NT2/D1 (cell line): ENCODE measurements at places on chromosomes 2 and 18.

DNA sequence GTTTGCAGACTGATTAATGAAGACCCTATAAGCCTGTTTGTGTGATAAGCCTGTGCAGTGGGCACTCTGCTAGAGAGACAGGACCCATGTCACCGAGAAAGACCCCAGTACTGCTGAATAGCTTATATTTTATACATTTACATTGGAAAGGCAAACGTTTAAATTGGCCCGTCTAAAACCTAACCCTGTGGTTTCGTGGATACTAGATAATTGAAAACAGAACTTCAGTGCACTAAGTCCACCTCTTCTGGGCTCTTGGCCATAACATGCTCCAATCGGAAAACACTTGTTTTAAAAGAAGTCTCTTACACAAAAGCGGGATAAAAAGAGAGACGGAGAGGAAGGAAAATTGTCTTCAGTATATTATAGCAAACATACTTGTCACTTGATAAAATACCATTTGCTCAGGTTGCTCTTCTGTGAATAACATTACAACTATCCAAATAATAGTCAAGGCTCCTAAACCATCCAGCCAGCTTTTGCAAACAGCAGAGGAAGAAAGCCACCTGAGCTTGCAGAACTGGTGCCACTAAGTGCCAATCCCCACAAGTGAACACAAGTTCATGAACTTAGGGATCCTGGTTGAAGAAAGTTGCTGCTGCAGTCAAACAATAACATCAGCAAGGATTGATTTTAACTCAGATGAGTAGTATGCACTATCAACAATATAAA, 218.4 kb upstream of the FN1 start:
- DNase-seq: no peak

DNA sequence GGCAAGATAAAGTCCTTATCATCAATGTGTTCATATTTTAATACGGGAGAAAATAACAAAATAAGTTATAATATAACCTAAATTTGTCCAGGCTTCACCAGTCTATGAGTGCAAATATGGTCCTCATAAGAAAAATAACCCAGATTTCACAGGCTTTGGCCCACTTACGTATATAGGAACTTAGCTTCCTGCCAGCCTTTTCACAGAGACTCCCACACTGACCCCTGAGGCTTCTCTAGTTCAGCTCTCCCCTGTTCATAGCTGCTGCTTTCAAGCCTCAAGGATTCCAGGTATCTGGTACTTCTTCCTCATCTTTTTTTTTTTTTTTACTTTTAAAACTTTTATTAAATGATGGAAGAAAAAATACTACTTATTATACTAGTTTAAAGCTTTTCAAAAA, 74.9 kb upstream of the PELI1 start:
- DNase-seq: no peak

DNA sequence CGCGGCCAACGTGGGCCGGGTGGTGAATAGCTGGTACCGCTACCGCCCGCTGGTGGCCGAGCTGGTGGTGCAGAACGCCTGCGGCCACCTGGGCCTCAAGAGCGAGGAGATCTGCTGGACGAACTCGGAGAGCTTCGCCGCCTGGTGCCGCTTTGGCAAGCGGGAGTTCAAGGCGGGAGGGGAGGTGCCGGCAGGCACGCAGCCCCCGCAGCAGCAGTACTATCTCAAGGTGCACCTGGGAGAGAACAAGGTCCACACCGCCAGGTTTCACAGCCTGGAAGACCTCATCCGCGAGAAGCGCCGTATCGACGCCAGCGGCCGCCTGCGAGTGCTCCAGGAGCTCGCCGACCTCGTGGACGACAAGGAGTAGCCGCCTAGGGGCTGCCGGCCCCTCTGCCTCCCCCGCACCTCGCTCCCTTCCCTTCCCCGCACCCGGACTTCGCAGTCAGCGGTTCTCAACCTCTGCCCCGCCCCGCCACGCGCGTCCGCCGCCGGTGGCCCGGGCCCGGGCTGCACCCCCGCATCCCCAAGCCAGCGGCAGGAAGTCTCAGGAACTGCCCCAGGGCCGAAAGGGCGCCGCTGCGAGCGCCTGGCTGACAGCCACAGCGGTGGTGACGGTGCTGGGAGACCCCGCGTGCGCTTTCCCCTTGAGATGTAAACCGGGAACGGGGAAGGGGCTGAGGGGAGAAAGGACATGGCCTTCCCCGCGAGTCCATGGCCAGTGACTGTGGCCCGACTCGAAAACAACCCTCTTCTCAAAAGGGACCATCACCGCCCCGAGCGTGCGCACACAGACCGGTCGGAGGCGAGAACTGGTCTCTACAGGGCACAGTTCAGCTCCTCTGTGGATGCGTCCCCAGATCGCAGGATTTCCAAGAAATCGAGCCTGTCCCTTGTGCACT, 2.2 kb downstream of the LRATD1 start:
- DNase-seq: peak; percentile 77

- no peak for DNase-seq
These were observed 104.7 kb upstream of the UBXN4 start for GRCh38 chr2:135636982-135637381.

GRCh38 chr2:207934720-207935119, 90.6 kb downstream of the PLEKHM3 start:
- no peak for DNase-seq

DNA sequence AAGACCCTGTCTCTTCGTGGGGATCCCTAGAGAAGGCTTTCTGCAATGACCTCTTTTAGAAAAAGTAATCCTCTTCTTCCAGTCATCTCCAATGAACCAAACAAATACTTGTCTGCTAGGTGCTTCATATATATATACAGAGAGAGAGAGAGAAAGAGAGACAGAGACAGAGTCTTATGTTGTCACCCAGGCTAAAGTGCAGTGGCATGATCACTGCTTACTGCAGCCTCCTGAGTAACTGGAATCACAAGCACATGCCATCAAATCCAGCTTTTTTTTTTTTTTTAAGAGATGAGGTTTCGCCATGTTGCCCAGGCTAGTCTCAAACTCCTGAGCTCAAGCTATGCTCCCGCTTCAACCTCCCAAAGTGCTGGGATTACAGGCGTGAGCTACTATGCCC, 18.6 kb upstream of the PKDCC start:
- DNase-seq: no peak

DNA sequence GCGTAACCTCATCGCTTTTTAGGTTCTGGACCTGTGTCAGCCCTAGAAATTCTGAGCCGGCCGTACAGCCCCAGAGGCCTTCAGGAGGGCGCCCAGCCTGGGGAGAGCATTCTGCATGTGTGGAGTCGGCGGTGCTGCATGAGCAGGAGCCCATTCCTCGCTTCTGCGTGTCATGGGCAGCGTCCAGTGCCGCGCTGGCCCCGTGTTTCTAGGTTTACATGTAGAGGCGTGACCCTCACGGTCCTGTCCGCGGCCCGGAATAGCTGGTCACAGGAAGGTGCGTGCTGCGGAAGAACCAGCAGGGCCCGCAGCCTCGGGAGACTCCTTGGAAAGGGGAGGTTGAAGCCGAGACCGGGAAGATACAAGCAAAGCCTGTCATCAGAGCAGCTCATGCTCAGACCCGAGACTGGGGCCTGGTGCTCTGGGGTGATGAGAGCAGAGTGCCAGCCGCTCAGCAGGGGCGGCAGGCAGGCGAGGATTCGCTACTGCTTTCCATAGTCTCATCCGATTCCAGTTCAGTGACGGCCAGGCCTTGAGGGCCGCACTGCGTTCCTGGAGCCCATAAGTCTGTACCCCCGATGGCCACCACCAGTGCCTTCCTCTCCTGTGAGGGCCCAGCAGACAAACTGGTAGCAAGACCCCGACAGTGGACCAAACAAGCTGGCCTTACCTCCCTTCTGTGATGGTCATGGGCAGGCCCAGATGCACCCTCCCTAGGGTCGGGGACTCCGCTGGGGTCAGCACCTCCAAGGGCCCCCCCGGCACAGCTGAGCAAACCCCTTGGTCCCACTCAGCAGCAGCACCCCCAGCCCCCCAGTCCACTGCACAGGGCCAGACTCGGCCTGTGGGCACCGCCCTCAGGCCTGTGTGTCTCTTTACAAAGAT, 15.6 kb upstream of the NFATC1 start:
- DNase-seq: no peak

- DNase-seq: no peak
These were observed 7.8 kb upstream of the ARMC9 start for GRCh38 chr2:231190531-231191197.

DNA sequence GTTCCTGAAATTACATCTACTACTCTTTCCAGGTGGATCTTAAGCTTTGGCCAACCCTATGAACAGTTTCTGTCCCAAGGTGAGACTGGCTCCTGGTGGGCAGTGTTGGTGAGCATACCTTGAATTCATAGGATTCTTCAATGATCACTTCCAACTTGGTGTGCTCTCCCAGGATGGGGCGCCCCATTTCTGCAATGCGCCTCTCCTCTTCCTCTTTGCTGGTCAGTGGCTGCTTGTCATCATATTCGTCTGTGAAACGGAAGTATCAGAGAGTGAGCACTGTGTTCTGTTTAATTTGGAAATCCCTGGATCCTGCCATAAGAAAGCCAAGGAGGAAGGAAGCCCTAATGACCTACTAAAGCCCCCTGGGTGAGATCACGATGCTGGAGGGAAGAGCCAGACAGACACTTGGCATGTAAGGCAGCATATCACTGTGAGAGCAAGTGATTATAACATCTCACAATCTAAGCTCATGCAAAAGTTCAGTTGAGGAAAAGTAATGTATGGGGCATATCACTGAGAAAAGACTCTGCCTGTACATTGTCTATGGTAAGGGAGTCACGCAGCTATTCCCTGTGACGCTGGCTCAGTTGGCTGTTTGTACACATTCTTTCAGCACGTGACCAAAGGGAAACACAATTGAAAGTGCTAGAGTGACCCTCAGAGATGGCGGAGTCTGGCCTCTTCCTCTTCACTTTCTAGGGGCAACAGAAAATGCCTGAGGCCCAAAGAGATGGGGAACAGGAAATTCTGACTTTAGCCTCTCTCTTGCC, 287.0 kb downstream of the SLC8A1 start:
- no peak for DNase-seq

DNA sequence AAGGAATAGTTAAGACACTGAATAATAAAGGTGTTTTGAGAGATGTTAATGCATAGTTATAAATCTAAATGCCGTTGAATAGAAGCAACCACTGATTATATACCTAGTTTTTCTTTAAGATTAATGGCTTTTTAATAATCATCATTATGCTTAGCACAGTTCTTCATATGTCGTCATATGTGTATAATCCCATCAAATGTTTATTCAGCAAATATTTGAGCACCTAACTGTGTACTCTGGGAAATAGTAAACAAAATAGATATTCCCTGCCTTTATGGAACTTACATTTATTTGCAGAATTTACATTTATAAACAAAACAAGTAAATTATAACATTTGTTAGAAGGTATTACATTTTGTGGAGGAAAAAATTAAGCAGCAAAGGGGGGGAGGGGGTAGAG, 9.8 kb downstream of the NUP35 start:
- no peak for DNase-seq

DNA sequence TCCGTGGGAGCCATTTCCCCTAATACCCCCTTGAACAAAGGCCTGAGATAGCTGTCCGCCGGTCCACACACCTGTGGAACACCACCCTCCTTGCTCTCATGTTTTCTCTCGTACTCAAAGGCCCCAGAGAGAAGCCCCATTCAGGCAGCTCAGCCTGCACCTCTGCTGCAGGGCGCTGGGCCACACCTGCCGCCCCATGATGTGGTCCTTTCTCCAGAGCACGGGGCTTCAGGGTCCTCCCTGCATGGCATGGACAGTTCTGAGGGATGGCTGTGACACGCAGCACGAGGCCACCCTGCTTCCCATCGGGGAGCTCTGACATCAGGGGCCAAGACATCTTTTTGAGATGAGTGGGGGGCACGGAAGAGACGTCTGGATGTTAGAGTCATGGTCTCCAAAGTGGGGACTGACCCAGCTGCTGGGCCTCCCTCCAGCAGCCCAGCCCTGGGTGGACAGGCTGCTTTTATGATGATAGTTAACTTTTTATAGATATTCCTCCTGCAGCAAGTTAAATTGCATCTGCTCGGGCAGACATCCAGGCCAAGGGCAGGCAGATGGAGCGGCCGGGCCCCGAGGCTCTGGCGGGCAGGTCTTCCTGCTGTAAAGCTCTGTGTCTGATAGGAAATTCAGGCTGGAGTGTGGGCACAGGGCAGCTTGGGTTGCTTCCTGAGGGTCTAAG, 56.7 kb downstream of the SDC1 start:
- DNase-seq: no peak

DNA sequence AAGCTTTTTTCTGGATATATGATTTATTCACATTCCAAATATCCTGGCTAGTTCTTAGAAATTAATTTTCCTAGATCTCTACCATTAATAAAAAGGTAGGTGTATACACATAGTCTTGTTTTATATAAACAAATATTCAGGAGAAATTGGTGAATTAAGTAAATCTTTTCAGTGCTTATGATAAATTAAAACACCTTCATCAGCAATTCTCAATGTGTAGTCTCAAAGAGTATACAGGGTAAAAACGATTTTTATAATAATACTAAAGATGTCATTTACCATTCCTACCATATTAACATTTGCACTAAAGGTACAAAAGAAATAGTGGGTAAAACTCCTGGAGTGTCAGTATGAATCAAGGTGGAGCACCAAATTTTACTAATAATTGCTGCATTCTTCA, 40.2 kb downstream of the CERKL start:
- no peak for DNase-seq

DNA sequence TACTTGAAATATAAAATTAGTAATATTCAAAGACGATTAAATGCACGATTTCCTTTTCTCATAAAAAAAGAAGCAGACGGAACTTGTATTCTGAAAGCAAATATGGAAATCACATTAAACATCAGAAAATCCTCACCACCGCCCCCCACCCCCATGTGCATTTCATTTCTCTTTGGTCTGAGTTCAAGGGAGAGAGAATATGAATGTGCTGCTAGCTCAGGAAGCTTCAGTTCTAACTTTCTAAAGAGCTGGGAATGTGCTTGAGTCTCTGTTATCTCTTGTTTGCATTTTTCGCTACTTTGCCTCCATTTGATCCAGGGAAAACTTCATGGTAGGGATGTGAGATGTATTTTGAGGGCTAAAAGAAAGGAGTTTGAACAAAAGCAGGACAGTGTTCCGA, 143.6 kb downstream of the NEDD4L start:
- DNase-seq: no peak

GRCh38 chr2:179417436-179417949, 152.9 kb upstream of the SESTD1 start:
- DNase-seq: no peak

GRCh38 chr18:9760641-9761040, 52.5 kb downstream of the RAB31 start:
- DNase-seq: no peak

DNA sequence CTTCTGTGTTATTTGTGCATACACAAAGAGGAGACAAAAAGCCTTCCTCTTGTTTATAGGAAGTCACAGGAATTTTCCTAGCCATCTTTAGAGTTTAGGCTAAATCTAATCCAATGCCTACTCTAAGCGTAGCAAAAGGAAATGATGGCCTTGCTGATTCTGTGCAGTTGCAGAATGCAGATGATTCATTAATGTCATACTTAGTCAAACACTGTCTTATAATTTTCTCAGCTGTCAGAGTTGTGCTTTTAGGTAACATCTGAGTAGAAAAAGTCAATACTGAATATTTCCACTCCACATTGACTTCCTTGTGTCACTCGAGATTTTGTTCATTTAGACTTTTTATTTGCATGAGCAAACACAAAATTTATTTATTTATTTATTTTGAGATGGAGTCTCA, 157.9 kb upstream of the FOSL2 start:
- DNase-seq: no peak

GRCh38 chr2:7646661-7647060, 729.4 kb downstream of the RNF144A start:
- no peak for DNase-seq
